H1 (cell line): ENCODE measurements at places on chromosomes 11 and 22.

DNA sequence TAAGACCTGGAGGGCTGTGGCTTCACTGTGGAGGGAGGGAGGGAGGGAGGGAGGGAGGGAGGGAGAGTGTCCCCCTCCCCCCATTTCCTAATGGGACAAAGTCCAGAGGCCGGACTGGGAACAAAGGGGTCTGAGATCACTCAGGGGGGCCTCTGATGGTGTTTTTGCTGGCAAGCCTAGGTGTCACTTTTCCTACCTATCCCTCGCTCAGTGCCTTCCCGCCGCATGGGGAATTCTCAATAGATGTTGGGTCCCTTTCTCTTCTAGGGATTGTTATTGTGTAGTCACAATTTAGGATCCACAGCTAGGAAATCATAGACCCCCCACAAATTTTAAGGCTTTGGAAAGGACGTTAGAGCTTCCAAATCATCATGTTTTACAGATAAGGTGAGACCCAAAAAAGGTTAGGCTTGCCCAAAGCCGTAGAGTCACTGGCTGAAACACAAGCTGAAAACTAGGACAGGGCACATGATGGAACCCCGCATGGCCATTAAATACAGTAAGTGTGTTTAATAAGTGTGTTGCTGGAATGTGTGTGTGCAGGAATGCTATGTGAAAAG, 4.8 kb upstream of the FTH1 start:
- H3K27ac ChIP-seq = no peak overlapping the region
- H3K4me1 ChIP-seq = peaks cover 30% of the 10 kb centered on the region
- H3K4me3 ChIP-seq = no peak overlapping the region
- H3K36me3 ChIP-seq = no peaks in the 10 kb centered on the region

- no peak overlapping the region for H3K27ac ChIP-seq
- no peak for DNase-seq
- peaks cover 3% of the 10 kb centered on the region; the same call in 1 of the 2 replicates for H3K4me1 ChIP-seq
- H3K4me3 ChIP-seq = no peak overlapping the region
These were observed 1.6 kb downstream of the TMEM135 start for GRCh38 chr11:87039371-87039770.

DNA sequence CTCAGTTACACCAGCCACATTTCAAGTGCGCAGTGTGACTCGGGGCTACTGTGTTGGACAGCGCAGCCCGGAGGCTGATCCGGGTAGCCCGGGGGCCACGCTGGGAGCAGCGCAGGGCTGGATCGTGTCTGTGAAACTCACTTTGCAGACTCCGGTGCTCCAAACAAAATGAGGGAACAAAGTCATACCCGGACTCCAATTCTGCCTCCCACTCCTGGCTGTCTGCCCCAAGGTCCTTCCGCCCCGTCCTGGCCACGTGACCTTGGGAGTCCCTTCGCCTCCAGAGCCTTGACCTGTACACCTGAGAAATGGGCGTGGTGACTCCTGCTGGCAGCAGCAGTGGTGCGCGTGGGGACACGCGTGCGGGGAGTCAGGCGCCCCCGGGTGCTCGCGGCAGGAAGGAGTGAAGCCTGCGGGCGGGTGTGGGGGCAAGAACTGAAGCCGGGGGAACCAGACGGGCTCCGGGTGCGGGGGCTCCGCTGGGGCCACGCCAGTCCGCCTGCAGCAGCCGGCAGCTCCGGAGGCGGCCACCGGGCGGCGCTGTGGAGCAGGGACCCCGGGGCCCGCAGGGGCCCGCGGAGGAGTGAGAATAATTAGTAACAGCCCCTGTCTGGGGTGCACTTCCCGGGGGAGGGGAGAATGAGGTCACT, 42.4 kb downstream of the KCNJ4 start:
- H3K4me3 ChIP-seq = peak overlapping the region; percentile 38; the same call in 1 of the 2 replicates
- no peak overlapping the region for H3K27ac ChIP-seq
- no peaks in the 10 kb centered on the region for H3K36me3 ChIP-seq
- no peaks in the 10 kb centered on the region for H3K4me1 ChIP-seq
- H3K27me3 ChIP-seq = no peaks in the 10 kb centered on the region
- DNase-seq = no peak

DNA sequence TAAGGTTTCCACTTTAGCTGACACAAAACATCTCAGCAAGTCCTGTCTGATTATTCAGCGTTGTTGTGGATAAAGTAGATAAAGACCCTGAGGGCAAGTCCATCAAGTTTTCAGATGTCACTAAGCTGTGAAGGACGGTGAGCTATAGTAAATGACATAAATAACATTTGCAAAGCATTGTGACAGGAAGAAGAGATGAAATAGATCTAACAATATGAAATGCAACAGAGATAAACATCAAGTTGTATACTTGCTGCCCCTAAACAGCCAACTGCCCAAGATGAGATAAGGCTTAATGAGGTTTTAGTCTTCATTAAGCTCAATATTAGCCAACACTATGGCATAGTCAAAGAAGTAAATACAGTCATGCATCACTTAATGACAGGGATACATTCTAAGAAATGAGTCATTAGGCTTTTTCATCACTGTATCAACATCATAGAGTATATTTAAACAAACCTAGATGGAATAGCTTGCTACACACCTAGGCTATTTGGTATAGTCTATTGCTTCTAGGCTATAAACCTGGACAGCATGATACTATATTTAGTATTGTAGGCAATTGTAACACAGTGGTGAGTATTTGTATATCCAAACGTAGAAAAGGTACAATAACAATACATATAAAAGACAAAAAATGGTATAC, 625.1 kb upstream of the ANO5 start:
- no peaks in the 10 kb centered on the region for H3K36me3 ChIP-seq
- no peaks in the 10 kb centered on the region for H3K27me3 ChIP-seq
- no peak overlapping the region for H3K4me3 ChIP-seq
- DNase-seq = no peak

DNA sequence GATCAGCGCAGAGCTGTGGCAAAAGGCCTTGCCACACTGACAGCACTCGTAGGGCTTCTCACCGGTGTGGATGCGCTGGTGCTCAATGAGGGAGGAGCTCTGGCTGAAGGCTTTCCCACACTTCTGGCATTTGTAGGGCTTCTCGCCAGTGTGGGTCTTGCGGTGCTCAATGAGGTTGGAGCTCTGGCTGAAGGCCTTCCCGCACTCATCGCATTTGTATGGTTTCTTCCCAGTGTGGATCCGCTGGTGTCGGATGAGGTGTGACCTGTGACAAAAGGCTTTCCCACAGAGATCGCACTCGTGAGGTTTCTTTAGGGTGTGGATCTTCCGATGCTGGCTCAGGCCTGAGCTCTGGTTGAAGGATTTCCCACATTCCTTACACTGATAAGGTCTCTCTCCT, 6.9 kb downstream of the ZNF70 start:
- H3K27me3 ChIP-seq = no peaks in the 10 kb centered on the region
- H3K36me3 ChIP-seq = no peaks in the 10 kb centered on the region; the same call in 1 of the 2 replicates
- DNase-seq = no peak
- H3K4me1 ChIP-seq = no peaks in the 10 kb centered on the region
- H3K27ac ChIP-seq = no peak overlapping the region
- H3K4me3 ChIP-seq = no peak overlapping the region

DNA sequence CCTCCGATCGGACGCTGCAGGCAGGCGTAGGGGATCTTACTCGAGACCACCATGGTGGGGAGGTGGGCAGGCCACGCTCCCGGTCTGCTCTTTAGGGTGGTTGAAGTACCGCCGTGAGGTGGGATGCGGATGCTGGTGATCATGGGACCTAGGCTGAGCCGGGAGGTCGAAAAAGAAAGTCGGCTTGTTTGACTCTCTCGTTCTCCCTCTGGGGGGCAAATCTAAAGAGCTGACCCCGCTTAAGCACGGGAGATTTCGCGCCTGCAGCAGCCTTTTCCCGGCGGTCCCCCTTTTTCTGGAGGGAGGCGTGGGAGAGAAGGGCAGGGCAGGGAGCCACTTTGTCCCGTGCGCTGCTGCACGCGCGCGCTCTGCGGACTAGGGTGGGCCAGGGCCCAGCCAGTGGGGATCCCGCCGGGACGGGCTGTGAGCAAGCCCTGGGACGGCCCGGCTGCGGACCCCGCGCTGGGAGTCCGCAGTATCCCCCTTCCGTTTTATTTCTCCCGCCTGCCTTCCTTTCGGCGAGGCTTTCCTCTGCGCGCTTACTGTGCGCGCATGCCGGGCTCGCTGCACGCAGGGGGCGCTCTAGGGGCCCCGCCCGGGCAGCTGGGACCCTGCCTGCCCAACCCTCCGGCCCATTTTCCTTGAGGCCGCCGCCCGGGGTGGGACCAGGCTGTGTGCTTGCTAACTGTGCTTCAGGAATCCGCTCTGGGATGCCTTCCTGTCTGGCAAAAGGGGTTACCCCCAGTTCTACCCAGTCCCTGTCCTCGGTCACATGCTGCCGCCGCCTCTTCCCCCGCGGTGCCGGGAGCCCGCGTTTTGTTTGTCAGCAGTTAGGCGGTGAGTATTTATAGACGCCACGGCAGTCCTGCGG, 81.0 kb downstream of the PRR5L start:
- no peaks in the 10 kb centered on the region for H3K36me3 ChIP-seq
- peak; percentile 56 for DNase-seq
- peaks cover 12% of the 10 kb centered on the region for H3K27me3 ChIP-seq
- 0 out of 2 replicates have a peak, but pooled peaks cover 3% of the 10 kb centered on the region for H3K4me1 ChIP-seq

DNA sequence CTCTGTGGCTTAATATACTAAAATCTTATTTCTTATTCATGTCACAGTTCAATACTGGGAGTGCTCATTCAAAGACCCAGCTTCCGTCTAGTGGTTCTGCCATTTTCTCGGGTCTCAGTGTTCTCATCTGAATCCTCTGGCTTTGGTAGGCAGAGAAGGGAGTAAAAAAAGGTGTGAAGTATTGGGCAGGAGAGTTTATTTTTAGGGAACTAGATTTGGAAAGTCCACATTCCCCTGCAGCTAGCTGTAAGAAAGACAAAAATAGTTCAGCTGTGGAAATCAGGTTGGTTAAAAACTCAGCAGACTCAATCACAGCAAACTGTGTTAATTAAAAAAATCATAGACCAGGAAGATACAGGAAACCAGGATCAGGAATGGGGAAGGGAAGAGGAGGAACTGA, 4.1 kb upstream of the LYVE1 start:
- no peak for DNase-seq
- no peak overlapping the region for H3K4me3 ChIP-seq
- H3K27ac ChIP-seq = no peak overlapping the region
- no peaks in the 10 kb centered on the region for H3K27me3 ChIP-seq

DNA sequence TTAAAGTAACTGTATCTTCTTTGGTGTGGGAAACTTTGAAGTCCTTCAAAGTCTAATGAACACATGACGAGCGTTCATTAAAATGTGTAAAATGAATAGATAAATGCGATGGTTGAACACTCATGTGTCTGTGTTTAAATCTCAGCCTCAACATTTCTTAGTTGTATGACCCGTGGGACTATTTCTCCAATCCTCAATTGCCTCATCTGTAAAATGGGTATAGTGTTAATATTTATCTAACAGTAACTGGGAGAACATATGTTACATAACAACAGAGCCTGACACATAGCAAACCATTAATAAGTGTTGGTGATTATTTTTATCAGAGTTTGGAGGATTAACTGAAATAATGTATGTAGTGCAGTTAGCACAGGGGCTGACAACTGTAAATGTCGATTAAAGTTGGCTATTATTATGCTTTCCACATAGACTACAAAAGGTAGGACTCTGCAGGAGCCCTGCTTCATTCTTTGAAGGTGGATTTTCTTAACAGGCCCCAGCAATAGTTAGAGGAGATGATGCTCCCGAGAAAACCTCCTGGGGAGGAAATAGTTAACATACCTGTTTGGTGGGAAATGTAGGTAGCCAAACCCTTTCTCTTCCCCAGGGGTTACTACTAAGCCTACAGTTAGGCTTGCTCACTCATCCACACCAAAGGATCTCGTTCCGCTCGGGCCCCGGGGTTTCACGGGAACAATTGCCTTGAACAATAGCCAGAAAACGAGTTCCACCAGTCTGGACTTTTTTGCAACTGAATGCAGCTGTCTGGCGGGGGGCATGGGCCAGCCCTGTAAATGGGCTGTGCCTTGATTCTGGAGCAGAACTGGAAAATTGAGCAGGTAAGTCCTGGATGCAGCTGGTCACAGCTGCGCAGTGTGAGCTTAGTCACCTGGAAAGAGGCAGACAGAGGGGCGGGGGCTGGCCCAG, 133.4 kb downstream of the DBX1 start:
- no peak overlapping the region for H3K27ac ChIP-seq
- no peak overlapping the region for H3K4me3 ChIP-seq
- H3K27me3 ChIP-seq = no peaks in the 10 kb centered on the region

DNA sequence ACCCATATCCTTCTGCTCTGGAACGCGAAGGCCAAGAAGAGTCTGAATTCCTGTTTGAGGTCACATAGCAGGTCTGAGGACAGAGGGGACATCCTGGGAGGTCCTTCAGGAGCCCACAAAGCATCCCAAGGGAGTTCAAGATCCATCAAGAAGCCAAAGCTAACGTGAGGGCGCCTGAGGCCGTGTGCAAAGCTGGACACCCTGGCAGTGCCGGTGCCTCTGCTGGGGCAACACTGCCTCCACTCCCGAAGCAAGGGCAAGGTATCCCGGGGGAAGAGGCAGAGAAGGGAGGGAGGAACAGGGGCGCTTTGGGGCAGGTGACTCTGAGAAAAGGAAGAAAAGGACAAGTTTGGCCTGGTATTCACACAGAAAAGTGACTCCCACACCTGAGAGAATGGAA, 50.3 kb upstream of the CDON start:
- no peak for DNase-seq
- H3K27ac ChIP-seq = no peak overlapping the region
- H3K4me1 ChIP-seq = no peaks in the 10 kb centered on the region; the same call in 1 of the 2 replicates
- H3K4me3 ChIP-seq = no peak overlapping the region

GRCh38 chr11:98625526-98625925, 395.2 kb upstream of the CNTN5 start:
- no peak overlapping the region for H3K27ac ChIP-seq
- DNase-seq = no peak
- no peaks in the 10 kb centered on the region for H3K36me3 ChIP-seq
- no peaks in the 10 kb centered on the region for H3K27me3 ChIP-seq
- peaks cover 4% of the 10 kb centered on the region for H3K4me1 ChIP-seq

DNA sequence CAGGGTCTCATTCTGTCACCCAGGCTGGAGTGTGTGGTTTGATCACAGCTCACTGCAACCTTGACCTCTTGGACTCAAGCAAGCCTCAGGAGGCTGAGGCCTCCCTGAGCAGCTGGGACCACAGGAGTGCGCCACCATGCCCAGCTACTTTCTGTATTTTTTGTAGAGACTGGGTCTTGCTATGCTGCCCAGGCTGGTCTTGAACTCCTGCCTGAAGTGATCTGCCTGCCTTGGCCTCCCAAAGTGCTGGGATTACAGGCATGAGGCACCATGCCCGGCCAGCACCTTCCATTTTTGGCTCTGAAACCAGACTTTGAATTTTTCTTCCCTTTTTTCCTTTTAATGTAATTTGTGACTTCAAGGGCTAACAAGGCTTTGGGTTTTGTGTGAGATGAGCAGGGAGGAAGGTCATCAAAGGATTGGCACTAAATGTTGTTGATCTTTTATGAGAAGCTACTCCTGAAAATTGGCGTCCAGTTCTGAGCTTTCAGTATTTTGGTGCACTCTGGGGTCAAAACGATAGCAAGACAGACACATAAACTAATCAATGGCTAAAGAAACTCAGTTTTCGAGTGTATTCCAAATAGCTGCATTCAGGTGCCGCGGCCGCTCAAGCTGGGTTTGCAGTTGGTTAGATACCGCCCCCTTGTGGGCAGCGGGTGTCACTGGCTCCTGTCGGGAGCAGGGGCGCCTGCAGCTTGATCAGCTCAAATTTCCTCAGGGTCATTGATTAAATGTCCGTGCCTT, 51.9 kb upstream of the CLMP start:
- peak; percentile 92 for DNase-seq
- no peaks in the 10 kb centered on the region for H3K4me1 ChIP-seq
- no peak overlapping the region for H3K27ac ChIP-seq
- H3K27me3 ChIP-seq = no peaks in the 10 kb centered on the region
